ENCODE measurements at places on chromosomes 1 and 21. TPM values are rescaled to one million over a fixed set of nuclear protein-coding genes. Genes with fewer than 3 reads are reported as not detected.

The UBQLN4 gene
- total RNA-seq: 12.5 TPM

The CNKSR1 gene
- total RNA-seq: not detected

The LCE3D gene
- total RNA-seq: not detected

The ETNK2 gene
- total RNA-seq: 17.5 TPM

The TSSK3 gene
- 1.6 TPM for total RNA-seq

The BNIPL gene
- 0.12 TPM for total RNA-seq

The RNU1-1 gene
- total RNA-seq: under 0.01 TPM

The LEFTY1 gene
- not detected for total RNA-seq

The SCAF4 gene
- total RNA-seq: 12.2 TPM

The OR2T5 gene
- not detected for total RNA-seq

The ZNF678 gene
- 3.9 TPM for total RNA-seq

The IL19 gene
- total RNA-seq: not detected

The BARHL2 gene
- total RNA-seq: not detected
